ENCODE measurements at places on chromosomes 1 and 21. TPM values are rescaled to one million over a fixed set of nuclear protein-coding genes. Genes with fewer than 3 reads are reported as not detected.

DNA sequence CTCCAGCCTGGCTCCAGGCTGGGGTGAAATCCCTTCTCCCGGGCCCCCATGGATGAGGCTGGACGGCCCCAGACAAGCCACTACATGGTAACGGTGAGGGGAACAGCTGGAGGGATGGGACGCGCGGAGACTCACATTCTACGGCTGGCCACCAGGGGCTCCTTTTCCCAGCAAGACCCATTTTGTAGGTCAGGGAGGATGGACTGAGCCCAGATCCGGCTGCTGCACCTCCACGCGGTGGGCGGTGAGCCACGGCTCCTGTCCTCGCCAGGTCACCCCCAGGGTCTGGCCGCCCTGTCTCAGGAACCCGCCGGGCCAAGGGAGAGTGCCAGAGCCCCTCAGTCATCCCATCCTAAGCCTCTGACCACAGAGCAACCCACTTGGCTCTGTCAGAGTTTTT is 75.0 kb upstream of the ACTRT2 start:
- H3K27ac ChIP-seq, result no peak overlapping the region
- H3K4me3 ChIP-seq, result no peak overlapping the region
- no peaks in the 10 kb centered on the region for H3K36me3 ChIP-seq
- no peaks in the 10 kb centered on the region for H3K27me3 ChIP-seq
- no peak for DNase-seq

GRCh38 chr1:93506126-93506525 is 58.2 kb downstream of the FNBP1L start:
- no peak for DNase-seq
- no peak overlapping the region for H3K27ac ChIP-seq
- H3K36me3 ChIP-seq, result no peaks in the 10 kb centered on the region
- no peaks in the 10 kb centered on the region for H3K27me3 ChIP-seq
- no peak overlapping the region for H3K4me3 ChIP-seq

The EIF4G3 gene
- total RNA-seq, result 55.3 TPM

DNA sequence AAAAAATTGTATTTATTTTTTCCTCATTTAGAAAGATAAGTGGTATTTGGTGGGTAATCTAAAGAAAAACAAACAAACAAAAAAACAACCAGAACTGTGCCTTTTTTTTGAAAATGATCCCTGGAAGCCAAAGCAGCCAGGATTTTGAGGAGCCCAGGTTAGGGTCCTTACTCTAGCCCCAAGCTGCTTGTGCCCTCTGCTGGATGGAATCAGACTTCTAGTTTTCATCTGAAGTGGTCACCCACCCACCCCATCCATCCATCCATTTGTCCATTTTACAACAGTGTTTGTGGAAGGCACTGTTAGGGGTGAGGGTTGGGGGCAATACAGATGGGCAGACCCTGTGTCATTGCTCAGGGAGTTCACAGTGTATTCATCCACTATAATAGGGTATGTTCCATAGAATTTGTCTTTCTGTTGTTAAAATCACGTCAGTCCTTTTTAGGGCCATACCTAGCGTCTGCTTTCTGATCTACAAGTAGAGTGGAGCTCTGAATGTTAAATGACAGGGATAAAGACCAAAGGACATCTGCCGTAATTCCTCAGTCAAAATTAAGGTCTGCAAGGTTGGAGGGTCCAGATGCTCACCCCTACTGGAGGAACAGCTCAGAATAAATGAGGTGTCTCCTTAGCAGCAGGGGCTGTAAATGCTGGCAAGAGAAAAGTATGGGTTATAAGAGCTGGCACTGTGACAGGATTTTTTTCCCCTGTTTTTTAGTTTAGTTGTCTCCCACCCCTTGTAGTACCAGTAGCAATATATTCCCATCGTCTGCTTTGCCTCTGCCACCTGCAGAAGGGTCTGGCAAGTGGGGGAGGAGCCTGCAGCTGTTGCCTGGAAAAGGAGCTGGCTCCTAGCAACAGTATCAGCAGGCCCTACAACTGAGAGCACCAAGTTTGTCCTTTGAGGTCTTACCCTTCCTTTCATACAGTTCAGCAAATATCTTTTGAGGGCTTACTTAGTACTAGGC is 3.2 kb downstream of the LRRC42 start:
- H3K4me1 ChIP-seq, result peaks cover 12% of the 10 kb centered on the region
- no peaks in the 10 kb centered on the region for H3K27me3 ChIP-seq
- H3K27ac ChIP-seq, result no peak overlapping the region
- DNase-seq, result no peak

DNA sequence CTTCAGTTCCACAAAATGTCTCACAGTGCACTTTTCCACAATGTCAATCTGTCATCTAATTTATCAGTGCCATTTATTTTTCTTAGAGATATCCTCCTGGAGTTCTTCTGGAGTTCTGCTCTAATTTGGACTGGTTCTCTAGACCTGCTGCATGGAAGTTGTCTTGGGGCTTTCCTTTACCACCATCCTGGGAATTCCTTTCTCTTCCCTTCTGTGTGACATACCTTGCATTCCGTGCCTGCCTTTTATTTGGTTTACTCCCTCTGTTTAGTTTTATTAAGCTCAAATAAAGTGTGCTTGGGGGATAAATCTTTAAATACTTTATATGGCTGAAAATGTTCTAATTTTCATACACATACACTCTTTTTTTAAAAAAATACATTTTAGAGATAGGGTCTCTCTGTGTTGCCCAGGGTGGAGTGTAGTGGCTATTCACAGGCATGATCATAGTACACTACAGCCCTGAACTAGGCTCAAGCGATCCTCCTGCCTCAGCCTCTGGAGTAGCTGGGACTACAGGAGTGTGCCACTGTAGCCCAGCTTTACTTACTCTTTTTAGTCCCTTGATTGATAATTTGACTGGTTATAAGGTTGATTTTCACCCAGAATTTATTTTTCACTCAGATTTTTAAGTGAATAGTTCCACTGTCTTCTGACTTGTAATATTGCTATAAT is 14.4 kb downstream of the MTF2 start:
- H3K4me3 ChIP-seq, result no peak overlapping the region
- peaks cover 2% of the 10 kb centered on the region for H3K36me3 ChIP-seq
- no peaks in the 10 kb centered on the region for H3K27me3 ChIP-seq
- no peak overlapping the region for H3K27ac ChIP-seq
- H3K4me1 ChIP-seq, result no peaks in the 10 kb centered on the region

DNA sequence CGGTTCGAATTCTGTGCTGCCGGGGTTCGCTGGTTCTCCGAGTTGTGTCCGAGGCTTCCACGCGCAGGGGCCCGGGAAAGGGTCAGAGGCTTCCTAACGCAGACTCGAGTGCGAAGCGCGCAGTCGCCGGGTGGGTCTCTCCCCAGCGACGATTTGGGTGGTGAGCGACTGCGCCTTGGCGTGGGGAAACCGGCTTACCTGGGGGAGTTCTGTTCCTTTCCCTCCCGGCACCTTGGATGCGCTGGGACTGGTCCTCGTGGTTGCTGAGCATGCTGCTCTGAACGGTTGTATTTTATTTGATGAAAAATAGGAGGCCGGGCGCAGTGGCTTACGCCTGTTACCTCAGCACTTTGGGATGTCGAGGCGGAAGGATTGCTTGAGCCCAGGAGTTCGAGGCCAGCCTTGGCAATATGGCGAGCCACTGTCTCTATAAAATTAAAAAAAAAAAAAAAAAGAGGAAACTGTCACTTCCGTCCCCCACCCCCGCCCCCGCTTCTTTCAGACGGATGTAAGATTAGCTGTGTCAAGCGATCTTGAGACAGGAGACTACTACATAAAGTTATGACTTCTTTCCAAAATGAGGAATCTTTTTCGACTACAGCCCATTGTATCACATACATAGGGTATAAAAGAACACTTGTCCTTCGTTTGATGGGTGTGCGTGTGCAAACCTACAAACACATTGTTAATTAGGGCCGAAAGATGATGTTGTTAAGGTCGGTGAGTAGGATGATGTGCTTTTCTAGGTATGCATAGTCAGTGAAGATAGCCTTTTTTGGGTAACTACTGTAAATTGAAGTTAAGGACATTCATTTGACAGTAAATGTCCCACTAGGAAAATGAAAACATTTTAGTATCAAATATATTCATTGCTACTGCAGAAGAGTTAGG is at the start of gene CCDC18:
Gene CCDC18, plus strand, starts transcription at position 2 of the 891 bp plus-strand sequence. CDS start 2,638 bp downstream, outside the sequence.
- no peaks in the 10 kb centered on the region for H3K36me3 ChIP-seq
- H3K27me3 ChIP-seq, result no peaks in the 10 kb centered on the region
- no peaks in the 10 kb centered on the region for H3K4me1 ChIP-seq
- no peak for DNase-seq
- peak within 1 kb of the TSS; percentile 89 for H3K4me3 ChIP-seq

DNA sequence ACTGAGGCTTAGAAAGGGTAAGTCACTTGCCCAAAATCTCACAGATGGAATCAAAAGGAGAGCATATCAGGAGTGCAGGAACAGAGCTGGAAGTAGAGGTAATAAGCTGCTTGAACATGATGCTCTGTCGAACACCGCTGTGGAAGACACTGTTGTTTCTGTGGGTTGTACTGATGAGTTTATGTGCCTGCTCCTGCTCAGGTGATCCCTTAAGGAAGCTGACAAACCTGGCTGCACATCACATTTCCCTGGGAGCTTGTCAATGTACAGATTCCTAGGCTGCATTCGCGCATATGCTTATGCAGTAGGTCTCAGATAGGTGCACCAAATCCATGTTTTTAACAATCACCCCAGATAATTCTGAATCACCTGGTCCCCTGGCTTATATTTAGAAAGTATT is 79.7 kb downstream of the ZNF326 start:
- H3K36me3 ChIP-seq, result no peaks in the 10 kb centered on the region
- DNase-seq, result no peak
- no peaks in the 10 kb centered on the region for H3K4me1 ChIP-seq
- no peaks in the 10 kb centered on the region for H3K27me3 ChIP-seq

DNA sequence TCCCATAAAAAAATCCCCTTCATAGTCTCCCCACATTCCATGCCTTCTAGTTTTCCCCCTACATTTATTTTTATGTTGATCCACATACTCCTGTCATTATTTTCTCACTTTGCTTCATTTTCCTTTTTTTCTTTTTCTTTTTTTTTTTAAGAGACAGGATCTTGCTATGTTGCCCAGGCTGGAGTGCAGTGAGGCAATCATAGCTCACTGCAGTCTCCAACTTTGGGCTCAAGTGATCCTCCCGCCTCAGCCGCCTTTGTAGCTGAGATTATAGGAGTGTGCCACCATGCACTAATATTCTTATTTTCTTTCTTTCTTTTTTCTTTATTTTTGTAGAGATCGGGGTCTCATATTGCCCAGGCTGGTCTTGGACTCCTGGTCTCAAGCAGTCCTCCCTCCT is 7.8 kb downstream of the RNF2 start:
- peaks cover 4% of the 10 kb centered on the region for H3K4me1 ChIP-seq
- H3K27me3 ChIP-seq, result no peaks in the 10 kb centered on the region
- H3K27ac ChIP-seq, result no peak overlapping the region

The DISC1 gene
- total RNA-seq, result 33.5 TPM

The NBPF4 gene
- total RNA-seq, result 0.42 TPM

The SYT6 gene
- total RNA-seq, result not detected

- no peak overlapping the region for H3K4me3 ChIP-seq
- H3K4me1 ChIP-seq, result peaks cover 52% of the 10 kb centered on the region
- H3K27ac ChIP-seq, result no peak overlapping the region
- no peaks in the 10 kb centered on the region for H3K27me3 ChIP-seq
Measured at GRCh38 chr21:34336756-34337391, 26.9 kb upstream of the KCNE2 start.

DNA sequence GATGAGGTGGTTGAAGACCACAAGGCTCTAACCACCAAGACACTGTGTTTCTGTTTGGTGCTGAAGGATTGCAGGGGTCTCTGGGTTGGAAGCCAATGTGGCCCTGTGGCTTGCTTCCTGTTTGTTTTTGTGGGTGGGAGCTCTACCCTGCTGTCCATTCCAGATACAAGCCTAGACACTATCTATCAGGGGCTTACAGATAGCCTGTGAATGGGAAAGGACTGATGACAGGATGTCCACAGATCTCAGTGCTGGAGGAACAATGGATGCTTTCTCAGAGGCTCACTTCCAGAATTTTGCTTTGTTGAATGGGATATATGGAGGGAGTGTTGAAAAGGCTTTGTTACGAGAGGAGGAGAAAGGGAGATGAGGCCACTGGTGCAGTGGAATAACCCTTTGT is 69.7 kb downstream of the NOS1AP start:
- no peaks in the 10 kb centered on the region for H3K27me3 ChIP-seq
- no peak for DNase-seq
- no peaks in the 10 kb centered on the region for H3K36me3 ChIP-seq
- peaks cover 13% of the 10 kb centered on the region for H3K4me1 ChIP-seq

DNA sequence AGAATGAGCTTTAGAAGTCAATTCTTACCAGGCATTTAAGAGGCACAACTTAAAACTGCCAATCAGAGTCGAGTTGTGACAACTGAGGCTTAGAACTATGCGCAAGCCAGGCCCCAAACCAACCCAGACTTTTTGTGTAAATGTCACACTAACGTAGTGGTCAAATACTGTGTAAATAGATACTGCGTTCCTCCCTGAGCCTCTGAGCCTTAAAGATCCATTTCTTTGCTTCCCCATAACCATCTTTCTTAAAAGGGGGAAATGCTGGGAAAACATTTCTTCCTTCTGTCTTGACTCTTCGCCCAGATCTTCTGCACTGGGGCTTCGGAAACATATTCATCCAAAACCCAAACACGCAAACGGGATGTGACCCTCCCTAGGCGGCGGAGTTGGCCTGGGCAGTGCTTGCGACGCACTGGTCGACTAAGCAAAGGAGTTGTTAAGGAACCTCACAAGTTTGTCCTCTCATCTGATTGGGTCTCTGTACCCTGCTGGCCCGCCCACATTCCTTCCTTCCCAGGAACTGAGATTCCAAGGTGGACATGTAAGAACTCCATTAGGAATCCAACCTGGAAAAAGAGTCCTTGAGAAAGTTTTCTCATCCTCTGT is 2.6 kb downstream of the ADAMTS5 start:
- H3K36me3 ChIP-seq, result no peaks in the 10 kb centered on the region
- peak overlapping the region; percentile 59 for H3K27ac ChIP-seq
- no peak overlapping the region for H3K4me3 ChIP-seq
- no peak for DNase-seq
- H3K4me1 ChIP-seq, result no peaks in the 10 kb centered on the region

The RGS4 gene
- not detected for total RNA-seq

The SMIM11 gene
- total RNA-seq, result 15.5 TPM

The FGR gene
- 19.0 TPM for total RNA-seq

All from tibial nerve (tissue), 4 donors.